Kidney glomerular epithelial cell (primary cell): ENCODE measurements at places on chromosomes 5 and 9.

DNA sequence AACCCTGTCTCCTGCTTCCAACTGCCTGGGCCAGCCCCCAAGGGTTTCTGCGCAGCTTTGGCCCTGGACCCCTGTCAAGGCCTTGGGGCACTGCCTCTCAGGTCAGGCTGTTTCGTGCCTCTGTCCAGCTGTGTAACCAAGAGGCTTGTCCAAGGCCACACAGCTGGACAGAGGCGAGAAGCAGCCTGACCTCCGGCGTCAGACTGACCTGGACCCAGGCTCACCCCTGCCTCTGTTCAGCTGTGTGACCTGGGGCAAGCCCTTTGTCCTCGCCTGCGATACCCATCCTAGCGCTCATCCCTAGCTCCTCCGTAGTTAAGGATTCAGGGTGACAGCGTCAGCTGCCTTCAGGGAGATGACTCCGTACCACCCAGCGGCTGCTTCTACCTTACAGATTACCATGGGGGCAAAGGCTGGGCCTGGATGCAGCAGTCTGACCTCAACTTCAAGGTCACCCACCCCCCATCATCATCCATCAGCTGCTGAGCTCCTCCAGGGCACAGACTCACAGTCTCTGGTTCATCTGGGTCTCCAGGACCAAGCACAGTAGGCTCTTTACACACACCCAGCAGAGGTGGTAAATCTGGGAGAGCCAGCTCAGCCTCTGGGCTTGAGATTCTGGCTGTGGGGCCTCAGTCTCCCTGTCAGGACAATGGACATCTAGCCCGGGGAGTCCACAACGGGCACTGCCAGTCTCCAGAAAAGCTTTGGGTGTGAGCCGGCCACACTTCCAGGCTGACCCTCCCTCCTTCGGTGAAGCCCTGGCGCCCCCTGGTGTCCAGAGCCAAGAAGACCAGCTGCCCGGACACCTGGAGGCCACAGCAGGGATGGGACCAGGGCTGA, 7.9 kb downstream of the AK1 start:
- DNase-seq: peak; percentile 56

- no peak for DNase-seq
Observed at GRCh38 chr5:148421661-148422060, 37.9 kb downstream of the FBXO38 start.

DNA sequence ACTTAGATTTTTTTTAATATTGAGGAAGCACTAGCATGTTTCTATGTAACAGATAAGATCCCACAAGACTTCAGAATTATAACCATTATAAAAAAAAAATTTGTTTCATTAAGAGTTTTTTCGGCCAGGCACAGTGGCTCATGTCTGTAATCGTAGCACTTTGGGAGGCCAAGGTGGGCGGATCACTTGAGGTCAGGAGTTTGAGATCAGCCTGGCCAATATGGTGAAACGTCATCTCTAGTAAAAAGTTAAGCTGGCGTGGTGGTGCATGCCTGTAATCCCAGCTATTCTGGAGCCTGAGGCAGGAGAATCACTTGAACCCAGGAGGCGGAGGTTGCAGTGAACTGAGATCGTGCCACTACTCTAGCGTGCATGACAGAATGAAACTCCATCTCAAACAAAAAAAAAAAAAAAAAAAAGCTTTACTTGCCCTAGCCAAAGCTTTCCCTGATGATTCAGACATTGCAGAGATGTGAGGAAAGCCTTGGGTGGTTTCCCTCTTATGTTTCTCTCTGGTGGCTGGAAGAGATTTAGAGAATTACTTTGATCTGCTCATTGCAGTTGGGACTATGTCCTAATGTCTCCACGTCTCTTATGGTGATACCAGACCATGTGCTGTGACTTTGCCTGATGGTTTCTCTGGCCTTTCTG, 65.4 kb downstream of the EGFLAM start:
- peak; percentile 54 for DNase-seq

DNA sequence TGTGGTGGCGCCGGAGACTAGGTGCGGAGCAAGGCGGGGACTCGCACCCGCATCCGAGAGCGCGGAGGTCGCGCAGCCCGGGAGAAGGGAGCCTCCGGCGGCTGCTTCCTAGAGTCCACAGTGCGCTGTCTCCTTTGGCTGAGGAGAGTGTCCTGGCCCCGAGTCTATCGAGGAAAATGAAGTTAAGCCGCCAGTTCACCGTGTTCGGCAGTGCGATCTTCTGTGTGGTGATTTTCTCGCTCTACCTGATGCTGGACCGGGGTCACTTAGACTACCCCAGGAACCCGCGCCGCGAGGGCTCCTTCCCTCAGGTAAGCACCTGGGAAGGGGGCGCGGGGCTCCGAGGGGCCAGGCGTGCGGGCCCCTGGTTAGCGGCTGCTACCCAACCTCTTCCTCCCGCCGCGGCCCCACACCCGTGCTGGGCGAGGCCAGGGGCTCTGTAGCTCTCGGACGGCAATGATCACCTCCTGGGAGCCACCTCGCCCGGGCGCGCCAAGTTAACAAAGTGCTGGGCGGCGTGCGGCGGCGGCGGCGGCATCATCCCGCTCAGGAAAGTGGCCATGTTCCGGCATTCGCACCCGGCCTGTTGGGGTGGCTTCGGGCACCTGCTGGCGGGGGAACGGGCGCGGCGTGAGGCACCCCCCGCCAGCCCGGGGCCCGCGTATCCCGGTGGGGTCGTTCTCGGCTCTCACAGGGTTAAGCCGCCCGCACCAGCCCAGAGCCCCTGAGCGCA, 681 bp downstream of the MAN2A1 start:
- DNase-seq: peak; percentile 41

GRCh38 chr9:137989999-137990715, 112.6 kb downstream of the CACNA1B start:
- DNase-seq: no peak

DNA sequence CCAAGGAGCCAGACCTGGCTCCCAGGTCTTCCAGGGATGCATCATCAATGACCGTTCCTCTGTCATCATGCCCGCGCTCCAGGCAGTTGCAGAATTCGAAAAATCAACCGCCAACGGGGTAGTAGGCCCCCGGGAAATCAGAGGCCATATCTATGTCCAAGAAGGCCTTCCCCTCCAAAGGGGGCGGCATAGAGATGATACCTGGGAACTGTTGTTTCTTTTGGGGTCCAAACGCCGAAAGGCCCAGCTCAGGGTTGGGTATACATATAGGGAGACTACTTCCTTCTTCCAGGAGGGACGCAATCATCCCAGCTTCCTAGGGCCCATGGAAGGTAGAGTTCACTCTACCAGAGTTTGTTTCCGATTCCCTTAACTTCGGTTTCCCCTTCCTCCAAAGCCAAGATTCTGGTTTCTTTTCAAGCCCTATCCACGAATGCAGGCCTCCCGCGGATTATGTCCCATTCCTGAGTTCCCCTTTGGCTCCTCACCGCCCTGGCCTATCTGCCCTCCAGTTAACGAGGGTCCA, 754 bp downstream of the DCAF12 start:
- peak; percentile 19 for DNase-seq

GRCh38 chr5:103393101-103393754, 134.7 kb downstream of the MACIR start:
- no peak for DNase-seq

GRCh38 chr5:59276917-59277372, 616.6 kb downstream of the PDE4D start:
- DNase-seq: no peak

DNA sequence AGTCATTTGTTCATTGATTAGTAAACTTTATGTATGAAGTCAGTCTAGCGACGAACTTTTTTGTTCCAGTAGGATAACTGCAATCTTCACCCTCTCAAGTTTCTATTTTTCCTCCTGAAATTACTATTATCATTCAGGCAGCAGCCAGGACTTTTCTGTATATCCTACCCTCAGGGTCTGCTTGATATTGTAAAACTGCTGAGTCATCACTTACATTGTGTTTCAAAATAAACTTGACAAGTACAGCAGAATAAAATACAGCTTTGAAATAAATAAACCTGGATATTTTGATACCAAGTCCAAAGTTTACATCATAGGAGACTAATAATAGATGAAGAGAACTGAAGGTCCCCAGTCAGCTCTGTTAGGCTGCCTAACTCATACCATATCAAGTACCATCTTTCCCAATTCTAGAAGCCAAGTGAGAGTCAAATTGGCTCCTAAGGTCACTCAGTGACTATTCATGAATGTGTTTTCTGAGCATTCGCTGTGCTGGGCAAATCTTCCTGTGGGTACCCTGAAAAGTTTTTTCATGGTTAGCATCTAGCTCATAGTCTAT, 234.6 kb downstream of the PARP8 start:
- DNase-seq: no peak

DNA sequence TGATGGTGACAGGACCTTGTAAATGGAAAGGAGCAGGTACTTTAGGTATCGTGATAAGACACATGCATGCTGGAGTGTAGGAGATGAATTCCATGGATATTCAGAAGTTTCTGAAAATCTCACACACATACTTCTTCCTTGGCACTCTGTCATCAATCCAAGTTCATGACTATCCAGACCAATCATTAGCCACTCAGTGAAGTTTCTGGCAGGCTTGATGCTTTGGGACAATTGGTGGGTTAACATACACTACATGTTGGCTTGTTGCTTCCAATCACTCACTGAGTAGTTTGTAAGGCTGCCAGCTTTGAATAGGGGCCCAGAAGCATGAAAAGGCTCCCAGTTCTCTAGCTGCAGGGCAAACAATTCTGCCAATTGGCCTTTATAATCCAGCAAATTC, 147.6 kb downstream of the CEMIP2 start:
- DNase-seq: no peak

- DNase-seq: peak; percentile 43
Observed at GRCh38 chr5:115602591-115603125, 379 bp upstream of the TICAM2 start.

- DNase-seq: no peak
Observed at GRCh38 chr5:41524174-41524573, 13.8 kb upstream of the PLCXD3 start.
